Kidney (tissue), 22 donors: ENCODE measurements at places on chromosomes 3 and 15. TPM values are rescaled to one million over a fixed set of nuclear protein-coding genes. Genes with fewer than 3 reads are reported as not detected.

Gene FGD5
- 40.1 TPM for total RNA-seq

DNA sequence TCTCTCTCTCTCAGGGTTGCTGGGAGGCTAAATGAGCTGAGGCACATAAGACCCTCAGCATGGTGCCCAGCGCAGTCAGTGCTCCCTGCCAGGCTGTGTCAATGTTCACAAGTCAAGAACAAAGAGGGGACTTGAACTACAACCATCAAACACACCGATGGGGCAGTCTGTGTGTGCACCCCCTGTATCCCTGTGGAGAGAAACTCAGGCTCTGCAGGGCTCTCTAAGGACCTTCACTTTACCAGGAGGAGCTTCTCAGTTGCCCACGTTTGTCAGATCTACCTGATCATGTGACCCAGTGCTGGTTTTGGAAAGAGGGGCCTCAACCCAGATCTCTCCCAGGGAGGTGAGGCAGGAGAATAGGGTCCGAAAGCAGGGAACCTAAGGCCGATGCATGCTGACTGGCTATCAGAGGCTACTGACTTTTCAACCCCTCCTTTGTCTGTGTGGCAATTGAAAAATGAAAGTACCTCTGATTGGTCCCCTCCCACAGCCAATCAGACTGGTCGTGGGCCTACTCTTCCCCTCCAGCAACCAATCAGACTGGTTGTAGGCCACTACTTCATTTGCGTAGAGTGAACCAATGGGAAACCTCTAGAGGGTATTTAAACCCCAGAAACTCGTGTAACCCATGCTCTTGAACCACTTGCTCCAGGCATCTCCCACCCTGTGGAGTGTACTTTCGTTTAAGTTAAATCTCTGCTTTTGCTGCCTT is 34.0 kb downstream of the RHCG start:
- H3K4me3 ChIP-seq, result no peak overlapping the region
- no peaks in the 10 kb centered on the region for H3K4me1 ChIP-seq
- H3K27me3 ChIP-seq, result no peaks in the 10 kb centered on the region
- H3K27ac ChIP-seq, result no peak overlapping the region
- H3K36me3 ChIP-seq, result no peaks in the 10 kb centered on the region
- DNase-seq, result no peak

Gene UBA5
- 45.1 TPM for total RNA-seq

DNA sequence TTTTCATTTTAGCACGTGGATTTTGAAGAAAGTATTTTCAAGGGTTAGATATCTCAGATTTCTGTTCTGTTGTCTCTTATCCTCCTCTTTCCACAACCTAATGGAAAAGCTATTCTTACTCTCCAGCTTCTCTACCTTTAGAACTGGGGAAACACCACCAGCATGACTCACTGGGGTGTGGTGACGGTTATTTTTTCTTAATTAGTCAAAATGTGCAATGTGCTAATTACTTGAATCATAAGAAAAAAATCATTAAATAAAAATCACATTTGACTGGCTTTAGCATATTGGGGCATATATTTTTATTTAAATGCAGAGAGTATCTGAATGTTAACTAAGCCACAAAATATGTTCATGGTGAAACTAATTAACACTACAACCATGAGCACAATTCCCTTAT is 570.7 kb upstream of the AGTR1 start:
- H3K4me3 ChIP-seq, result no peak overlapping the region
- no peaks in the 10 kb centered on the region for H3K36me3 ChIP-seq
- H3K27me3 ChIP-seq, result no peaks in the 10 kb centered on the region
- no peak overlapping the region for H3K27ac ChIP-seq
- no peaks in the 10 kb centered on the region for H3K4me1 ChIP-seq

GRCh38 chr3:4065085-4065484 is 238.1 kb upstream of the SETMAR start:
- no peak for DNase-seq
- H3K4me3 ChIP-seq, result no peak overlapping the region
- H3K36me3 ChIP-seq, result no peaks in the 10 kb centered on the region

DNA sequence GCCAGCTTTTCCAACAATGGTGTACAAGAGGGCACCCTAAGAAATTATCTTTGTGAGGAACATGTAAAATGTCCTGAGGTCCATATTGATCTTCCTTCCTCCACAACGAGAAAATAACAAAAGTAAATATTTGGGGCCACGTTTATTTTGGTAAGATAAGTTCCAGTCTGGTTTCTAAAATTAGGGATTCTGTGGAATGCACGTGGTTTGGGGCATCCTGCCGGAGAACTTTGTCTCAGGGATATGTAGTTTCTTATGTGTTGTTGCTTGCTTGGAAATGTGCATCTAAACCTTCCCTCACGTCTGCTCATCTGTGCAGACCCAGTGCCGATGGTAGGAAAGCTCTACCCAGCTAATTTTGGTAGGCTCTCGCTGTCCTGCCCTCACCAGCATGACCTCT is 62.8 kb downstream of the CTDSPL start:
- no peaks in the 10 kb centered on the region for H3K4me1 ChIP-seq
- H3K27me3 ChIP-seq, result no peaks in the 10 kb centered on the region
- no peak overlapping the region for H3K4me3 ChIP-seq

DNA sequence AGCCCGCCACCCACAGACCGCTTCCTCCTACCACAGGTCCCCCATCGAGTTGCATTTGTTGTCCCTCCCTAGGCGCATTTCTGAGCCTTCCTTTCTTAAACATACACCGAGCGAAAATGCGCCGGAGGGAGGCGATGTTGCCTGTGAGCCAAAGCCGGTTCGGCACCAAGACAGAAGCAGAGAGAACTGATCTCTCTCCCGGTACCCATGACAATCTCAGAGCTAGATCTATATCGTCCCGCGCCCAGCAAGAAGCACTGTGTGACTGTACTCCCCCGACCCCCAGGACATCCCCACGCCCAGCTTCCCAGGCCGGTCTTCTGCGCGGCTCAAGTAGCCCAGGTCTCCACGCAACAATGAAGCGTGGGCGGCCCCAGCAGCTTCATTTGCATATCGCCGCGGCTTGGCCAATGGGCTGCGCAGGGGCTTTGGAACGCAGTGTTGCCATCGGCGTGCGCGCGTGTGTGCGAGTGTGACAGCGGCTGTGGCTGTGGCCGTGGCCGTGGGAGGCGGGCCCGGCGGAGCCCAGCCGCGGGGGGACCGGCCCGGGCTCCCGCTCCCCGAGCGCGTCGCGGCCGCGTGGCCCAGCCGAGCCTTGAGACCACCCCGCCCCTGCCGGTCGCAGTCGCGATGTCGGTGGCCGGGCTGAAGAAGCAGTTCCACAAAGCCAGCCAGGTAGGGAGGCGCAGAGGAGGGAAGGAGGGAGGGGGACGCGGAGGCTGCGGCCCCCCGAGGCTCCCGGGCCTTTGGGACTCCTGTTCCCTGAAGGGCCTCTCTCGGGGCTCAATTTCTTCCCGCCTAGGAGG is at the start of gene SH3GL3:
Gene SH3GL3 (plus strand): TSS at position 438 of the 806 bp plus-strand sequence. CDS start 193 bp downstream, at position 631.
- H3K4me1 ChIP-seq, result peaks cover 2% of the 10 kb centered on the region
- H3K4me3 ChIP-seq, result peak within 1 kb of the TSS; percentile 58
- H3K27ac ChIP-seq, result no peak within 1 kb of the TSS
- no peaks in the 10 kb centered on the region for H3K27me3 ChIP-seq
- DNase-seq, result peak; percentile 91
- no peaks in the 10 kb centered on the region for H3K36me3 ChIP-seq

- no peaks in the 10 kb centered on the region for H3K27me3 ChIP-seq
- no peak overlapping the region for H3K4me3 ChIP-seq
- H3K27ac ChIP-seq, result peak overlapping the region; percentile 16
- H3K36me3 ChIP-seq, result no peaks in the 10 kb centered on the region
- DNase-seq, result no peak
Measured at GRCh38 chr15:40070166-40070557, 31.2 kb upstream of the SRP14 start.

Gene GPR15
- total RNA-seq, result not detected

Gene CADPS
- total RNA-seq, result 0.98 TPM

DNA sequence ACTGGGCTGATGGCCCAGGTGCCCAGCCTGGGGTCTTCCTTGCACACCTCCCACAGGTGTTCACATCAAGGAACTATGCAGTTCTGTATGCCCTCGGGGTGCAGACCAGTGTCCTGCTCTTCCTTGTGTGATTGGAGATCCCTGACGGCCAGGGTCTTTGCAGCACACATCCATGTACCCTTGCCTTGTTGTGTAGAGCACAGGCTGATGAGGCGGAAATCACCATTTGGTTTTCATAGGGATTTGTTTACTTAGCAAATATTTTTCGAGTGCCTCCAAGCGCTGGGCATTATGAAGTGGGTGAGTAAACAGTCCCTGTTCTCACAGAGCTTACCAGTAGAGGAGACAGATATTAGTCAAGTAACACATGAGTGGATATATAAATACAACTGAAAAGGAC is 209.3 kb upstream of the UMPS start:
- H3K27me3 ChIP-seq, result no peaks in the 10 kb centered on the region
- H3K36me3 ChIP-seq, result no peaks in the 10 kb centered on the region
- no peak overlapping the region for H3K27ac ChIP-seq
- H3K4me1 ChIP-seq, result no peaks in the 10 kb centered on the region
- DNase-seq, result no peak

Gene GOLGA8K
- total RNA-seq, result 1.6 TPM

Gene CD80
- total RNA-seq, result 1.2 TPM

GRCh38 chr15:60554494-60554893 is 75.6 kb upstream of the ICE2 start:
- H3K4me3 ChIP-seq, result no peak overlapping the region
- no peaks in the 10 kb centered on the region for H3K27me3 ChIP-seq
- no peak for DNase-seq
- H3K27ac ChIP-seq, result no peak overlapping the region
